Stimulated activated CD8-positive, alpha-beta memory T cell treated with anti-CD3 and anti-CD28 coated beads, Interleukin-4, amount 100 ng/mL, for 1 hour (primary cell): ENCODE measurements at places on chromosomes 3 and 15.

GRCh38 chr3:52694528-52695189 is 8.8 kb downstream of the GNL3 start:
- DNase-seq = no peak

- no peak for DNase-seq
Measured at GRCh38 chr3:23811919-23812318, 6.2 kb downstream of the UBE2E1 start.

- no peak for DNase-seq
Measured at GRCh38 chr3:58243976-58244585, 6.5 kb downstream of the ABHD6 start.

- no peak for DNase-seq
Measured at GRCh38 chr3:107965136-107965655, 125.6 kb downstream of the CD47 start.

DNA sequence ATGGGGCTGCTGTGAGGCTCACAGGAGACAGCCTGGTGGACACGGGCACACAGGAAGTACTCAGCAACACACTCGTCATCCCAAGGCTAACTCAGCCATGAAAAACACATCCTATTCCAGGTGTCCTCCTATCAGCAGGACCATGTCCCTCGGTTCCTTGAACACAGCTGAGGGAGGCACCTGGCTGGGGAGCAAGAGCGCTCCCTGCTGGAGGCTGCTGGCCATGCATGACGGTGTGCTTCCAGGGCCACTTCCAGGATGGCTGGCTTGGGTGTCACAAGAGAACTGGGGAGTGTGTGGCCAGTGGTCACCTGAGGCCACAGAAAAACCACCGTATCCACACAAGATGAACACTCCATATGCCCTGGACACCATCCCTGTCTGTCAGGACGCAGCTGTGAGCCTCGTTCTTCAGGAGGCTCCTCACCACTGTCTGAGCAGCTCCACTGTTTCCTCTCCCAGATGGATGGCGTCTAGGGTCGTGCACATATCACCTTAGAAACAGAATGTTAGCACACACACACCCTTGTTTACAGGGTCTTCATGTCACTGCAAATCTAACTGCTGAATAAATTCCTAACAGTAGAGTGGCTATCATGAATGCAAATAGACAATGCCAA is 31.0 kb downstream of the POC1A start:
- DNase-seq = peak; percentile 44

DNA sequence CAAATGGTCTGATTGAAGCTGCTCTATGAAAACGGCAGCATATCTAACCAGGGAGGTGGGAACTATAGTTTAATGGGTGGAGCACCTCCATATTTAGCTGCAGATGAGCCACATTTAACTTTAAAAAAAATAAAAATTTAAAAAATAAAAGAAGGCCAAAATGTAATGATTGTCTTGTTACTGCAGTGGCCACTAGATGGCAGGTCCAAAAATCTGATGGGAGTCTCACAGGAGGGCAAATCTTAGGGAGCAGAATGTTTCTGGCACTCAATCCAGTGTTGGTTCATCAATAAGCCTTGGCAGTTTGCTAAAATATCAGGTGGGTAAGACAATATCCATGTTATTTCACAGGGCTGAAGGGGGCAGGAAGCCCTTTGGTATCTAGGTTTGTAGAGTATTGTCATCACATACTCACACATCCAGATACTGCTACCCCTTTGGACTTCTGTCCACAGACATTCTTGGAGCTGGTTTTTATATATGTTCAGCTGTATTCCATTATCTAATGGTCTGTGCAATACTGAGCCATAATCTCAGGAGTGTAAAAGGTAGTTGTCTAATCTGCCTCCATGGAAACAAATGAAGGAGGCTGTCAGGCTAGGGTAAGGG is 233.3 kb downstream of the TIGIT start:
- no peak for DNase-seq

DNA sequence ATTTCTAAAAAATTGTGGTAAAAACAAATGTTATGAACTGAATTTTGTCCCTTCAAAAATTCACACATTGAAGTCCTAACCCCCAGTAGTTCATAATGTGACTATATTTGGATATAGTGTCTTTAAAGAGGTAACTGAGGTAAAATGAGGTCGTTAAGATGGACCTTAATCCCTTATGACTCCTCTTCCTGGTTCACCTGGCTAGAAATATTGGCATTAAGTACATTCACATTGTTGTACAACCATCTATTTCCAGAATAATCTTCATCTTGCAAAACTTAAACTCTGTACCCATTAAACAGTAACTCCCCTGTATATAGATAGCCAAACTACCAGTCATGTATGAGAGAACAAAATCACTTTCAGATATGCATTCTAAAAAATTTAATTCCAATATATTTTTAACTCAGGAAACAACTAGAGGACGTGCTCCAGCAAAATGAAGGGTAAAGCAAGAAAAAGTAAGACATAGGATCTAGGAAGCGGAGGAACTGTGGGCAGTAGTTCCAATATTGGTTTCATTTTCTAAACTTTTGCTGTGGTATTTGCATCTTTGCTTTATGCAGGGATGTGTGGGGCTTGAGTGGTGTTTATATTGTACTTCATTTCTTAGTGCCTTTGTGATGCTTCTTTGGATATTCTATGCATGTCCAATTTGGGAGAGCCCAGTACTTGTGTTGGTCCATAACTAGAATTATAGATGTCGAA is 36.7 kb upstream of the IL20RB start:
- no peak for DNase-seq

DNA sequence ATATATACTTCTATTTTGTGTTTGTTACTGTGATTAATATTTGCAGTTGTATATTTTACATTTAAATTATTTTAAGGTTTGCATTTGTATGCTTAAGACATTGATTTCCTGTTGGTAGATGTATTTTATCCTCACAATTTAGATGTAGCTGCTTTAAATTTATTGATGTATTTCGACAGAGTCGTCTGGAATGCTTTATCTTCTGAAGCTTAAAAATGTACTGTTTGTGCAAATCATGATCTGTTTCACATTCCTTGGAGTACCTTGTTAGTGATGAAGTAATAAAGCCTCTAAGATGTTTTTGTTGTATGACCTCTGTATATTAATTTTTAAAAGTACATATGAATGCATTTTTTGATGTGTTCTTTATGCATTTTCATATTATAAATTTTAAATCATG is 1.9 kb downstream of the CHD2 start:
- DNase-seq = no peak
